ENCODE measurements at places on chromosomes 7 and 10.

GRCh38 chr10:14468726-14469125 lies 138.0 kb upstream of the FRMD4A start:
- DNase-seq, result no peak

- DNase-seq, result no peak
Measured at GRCh38 chr7:512541-513311, 6.9 kb downstream of the PDGFA start.

DNA sequence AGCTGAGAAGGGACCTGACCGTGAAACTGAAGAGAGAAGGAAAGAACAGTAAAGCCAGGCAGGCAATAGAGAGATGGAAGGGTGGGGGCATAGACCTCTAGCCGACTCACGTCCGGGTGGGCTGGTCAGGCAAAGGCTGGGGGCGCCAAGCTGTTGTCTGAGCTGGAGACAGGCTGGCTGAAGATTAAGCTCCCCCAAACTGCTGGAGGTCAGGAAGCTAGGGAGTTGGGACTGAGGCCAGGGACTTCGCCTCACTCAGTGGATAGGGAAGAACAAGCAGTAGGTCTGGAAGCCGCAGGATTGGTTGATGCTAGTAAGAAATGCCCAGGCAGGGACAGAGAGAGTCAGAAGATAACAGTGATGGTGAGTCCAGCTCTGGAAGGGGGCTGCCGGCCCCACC lies 5.3 kb downstream of the PITX3 start:
- DNase-seq, result no peak

DNA sequence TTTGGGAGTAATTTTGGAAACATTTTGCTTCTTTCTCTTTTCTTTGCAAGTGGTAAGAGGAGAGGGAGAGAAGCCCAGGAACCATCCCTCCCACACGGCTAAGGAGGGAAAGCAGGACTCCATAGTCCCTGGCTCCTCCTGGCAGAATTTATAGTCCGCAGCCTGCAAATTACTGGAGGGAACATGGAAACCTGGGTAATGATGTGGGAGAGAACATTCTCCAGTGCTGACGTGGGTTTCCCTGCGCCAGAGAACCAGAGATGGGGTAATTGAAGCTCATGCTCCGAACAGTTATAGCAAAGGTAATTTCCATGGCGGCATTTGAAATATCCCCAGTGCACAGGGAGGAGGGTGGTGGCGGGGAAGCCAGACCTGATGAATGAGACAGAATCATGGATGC lies 320.4 kb downstream of the RPS24 start:
- no peak for DNase-seq

DNA sequence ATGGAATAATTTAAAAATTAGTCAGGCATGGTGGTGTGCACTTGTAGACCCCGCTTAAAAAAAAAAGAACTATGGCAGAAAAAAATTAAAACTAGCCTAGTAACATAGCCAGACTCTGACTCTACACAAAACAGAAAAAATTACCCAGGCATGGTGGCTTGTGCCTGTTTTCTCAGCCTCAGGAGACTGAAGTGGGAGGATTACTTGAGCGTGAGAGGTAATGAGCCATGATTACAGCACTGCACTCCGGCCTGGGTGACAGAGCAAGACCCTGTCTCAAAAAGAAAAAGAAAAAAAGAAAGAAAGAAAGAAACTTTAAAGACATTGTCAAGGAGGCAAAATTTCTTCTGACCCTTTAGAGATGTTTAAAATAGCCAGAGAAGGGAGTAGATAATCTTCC lies 109.0 kb upstream of the TMEM106B start:
- DNase-seq, result no peak

DNA sequence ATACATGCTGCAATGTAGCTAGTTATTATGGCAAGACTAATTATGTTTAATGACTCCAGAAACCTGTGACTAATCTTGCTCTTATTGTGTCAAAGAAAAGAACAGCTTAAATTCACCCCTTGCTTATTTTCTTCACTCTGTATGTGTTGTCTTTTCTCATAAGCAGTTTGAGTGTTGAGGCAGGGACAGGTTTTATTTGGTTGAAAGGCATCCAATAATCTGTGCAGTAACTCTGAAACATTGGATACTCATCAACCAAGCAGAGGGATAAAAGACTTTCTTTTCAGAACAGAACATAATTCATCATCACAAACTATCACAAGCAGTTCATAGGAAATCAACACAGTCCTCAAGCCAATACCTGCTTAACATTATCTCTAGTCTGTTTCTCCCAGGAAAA lies 797.6 kb upstream of the MBL2 start:
- DNase-seq, result no peak

DNA sequence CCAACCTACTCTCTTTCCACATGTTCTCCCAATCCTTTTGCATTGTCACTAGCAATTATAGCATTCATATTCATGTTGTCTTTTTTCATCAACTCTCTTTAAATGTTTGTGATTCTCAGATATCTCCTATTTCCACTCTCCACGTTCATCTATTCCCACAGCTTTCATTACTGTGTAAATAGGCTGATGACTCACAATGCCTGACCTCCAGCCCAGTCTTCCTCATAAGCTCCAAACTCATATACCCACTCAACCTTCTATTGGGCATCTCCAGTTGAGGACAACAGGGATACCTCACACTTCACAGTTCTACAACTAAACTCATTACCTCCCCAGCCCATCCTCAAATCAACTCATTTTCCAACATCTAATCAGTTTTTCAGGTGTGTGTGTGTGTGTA lies 194.1 kb downstream of the DGKI start:
- peak; percentile 30 for DNase-seq

- DNase-seq, result no peak
Measured at GRCh38 chr7:129431911-129432643, 2.2 kb upstream of the STRIP2 start.

DNA sequence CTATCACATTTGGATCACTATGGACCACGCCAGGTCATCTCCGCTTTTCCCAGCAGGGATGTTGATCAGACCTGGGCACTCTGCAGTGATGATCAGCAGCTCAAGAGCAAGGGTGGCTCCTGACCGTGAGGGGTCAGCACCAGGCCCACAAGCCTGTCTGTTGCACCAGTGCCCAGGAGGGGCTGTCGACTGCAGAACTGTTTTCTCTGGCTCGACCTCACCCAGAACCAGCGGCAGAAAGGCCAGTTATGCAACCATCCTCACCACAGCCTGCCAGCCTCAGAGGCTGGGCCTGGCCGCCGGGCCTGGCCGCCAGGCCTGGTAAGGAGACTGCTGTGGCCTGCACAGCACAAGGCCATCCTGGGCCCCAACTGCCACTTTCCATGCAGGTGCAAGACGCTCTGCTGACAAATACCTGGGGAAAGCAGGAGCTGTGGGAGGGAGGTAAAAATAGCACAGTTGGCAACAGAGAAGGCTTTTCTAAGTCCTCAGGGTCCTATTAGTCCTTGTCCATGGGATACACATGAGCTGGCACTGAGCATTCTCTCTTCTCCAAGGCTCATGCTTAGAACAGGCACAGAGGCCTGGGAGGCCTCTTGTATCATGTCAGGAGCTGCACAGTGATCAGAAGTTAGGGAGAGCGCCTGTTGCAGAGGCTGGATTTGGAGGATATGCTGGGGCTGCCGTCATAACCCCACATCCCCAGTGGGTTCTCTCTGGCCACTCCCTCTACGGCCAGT lies 17.5 kb downstream of the KCNMA1 start:
- DNase-seq, result no peak

DNA sequence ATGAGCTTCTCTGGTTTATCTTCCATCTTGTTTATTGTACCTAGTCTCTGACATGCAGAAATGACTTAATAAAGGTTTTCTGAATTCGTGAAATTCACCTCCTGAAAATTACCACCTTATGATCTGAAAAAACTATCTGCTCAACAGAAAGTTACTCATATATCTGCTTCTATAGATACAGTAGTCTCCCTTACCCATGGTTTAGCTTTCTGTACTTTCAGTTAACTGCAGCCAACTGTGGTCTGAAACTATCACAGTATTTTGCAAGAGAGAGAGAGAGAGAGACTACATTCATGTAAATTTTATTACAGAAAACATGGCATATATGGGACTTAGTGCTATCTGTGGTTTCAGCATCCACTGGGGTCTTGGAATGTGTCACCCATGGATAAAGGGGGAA lies 909.0 kb upstream of the C7orf33 start:
- no peak for DNase-seq

GRCh38 chr7:30796105-30796869 lies 25.1 kb downstream of the MINDY4 start:
- DNase-seq, result peak; percentile 54

DNA sequence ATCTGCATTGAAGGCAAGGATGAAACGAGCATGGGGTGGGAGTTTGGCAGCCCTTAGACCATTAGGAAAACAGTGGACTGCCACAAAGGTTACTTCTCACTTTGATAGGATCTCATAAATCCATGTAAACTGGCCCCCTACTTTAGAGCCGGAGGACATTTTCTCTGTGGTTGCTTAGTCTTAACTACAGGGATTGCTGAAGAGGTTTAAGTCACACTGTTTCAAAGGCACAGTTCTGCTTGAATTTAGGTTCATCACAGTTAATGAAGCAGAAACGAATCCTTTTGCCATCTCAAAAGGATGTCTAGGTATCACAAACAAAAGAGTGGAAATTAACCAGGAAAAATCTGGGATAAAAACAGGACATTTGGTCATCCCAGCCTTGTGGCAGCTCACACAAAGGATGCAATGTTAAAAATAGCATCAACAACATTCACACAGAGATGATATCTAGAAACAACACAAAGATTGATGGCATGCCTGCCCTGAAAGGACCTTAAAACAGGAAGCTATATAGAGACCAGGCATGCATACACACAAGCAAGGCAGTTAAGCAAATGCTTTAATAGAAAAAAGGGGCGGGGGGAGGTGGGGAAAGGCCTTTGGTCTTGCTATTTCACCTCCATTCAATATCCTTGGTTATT lies 74.0 kb downstream of the DOCK4 start:
- no peak for DNase-seq

DNA sequence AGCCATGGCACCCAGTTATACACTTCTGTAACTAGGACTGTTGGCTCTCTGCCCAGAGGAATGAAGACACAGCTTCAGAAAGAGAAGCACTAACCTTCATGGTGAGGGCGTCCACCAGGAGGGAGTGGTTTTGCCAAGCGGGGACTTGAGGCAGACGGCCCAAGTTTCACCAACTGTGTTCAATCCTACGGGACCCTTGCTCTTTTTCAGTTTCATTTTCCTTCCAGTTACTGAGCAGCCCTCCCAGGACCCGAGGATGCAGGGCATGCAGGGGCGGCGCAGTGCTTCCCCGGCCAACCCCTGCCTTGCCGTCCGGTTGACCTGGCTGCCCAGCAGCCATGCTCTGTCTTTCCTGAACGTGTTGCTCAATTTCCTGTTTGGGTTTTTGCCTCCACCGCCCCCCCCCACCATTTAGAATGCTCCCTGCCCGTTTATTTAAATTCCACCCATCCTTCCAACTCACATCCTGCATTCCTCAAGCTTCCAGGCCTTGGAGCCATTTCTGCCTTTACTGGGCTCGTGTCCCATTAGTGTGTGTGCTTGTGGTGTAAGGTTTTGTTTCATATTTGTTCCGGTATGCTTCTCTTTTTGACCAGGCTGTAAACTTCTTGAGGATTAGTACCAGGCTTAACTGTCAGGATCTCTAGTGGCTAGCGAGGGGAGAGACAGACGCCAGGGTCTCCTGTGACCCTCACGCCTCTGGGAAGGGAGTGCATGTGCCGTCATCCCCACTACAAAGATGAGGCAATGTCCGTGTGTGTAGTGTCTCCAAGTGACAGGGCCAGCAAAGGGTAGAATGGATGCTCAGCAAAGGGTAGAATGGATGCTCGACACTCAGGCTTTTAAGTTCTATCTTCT lies 31.6 kb downstream of the IL15RA start:
- peak; percentile 93 for DNase-seq

- no peak for DNase-seq
Measured at GRCh38 chr10:86253091-86254072, 113.2 kb downstream of the GRID1 start.

DNA sequence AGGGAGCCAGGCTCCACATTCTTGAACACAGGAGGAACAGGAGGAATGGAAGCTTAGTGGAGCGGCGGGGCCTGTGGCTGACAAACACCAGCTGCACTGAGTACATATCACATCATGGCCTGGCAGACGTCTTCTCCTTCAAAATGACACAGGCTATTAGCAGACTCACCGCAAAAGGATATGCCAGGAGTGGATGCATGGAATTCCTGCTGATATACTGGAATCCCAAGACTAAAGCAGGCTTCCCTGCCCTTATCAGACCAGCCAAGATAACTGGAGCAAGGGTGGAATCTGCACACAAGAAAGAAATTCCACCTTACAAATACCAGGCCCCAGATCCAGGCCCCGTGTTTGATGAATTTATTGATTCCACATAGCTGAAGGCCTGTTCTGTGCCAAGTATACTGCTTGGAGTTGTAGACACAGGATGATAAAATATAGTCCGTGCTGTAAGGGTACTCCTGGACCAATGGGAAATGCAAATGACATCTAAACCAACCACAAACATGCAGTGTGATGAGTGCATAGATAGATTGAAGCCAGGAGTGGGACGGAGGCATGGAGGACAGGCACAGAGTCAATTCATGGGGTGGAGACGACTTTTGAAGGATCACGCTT lies 480.5 kb upstream of the ZMIZ1 start:
- no peak for DNase-seq

DNA sequence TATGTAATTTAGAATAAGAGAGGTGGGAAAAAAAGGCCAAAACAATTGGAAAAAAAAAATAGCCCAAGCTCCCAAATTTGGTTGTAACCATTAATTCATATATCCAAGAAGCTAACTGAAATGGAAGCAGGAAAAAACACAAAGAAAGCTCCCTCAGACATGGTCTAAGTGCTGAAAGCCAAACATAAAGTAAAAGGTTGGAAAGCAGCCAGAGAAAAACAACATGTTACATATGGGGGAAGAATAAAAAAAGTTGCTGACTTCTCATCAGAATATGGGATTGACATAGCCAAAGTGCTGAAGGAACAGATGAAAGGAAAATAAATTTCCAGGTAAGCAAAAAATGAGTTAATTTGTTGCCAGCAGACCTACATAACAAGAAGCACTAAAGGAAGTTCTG lies 40.3 kb downstream of the PDZD8 start:
- DNase-seq, result no peak

- peak; percentile 64 for DNase-seq
Measured at GRCh38 chr10:33901166-33901565, 566.7 kb upstream of the NRP1 start.

DNA sequence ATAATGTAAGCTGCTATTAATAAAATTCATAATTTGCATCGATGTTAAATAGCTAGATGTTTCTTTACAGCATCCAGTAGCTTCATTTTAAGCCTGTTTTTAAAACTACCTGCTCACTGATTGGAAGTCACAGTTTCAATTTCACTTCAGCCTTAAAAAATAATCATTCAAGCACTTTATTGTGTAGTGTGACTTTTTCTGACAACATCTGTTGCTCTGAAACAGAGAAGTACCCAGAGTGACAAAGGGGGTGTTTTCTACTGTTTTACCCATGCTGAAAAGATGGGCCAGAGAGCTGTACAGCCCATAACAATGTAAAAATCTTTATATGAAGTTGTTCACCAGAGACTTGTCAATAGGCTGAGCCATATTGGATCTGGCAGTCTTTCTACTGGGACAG lies 437.2 kb downstream of the MDFIC start:
- DNase-seq, result no peak
